Activated T-helper 9 cell treated with anti-CD3 and anti-CD28 coated beads, Interleukin-2, amount 50 U/mL, for 16 hours (primary cell): ENCODE measurements at places on chromosomes 5 and 9.

GRCh38 chr9:98485706-98486105, 223.0 kb downstream of the GABBR2 start:
- no peak for DNase-seq

GRCh38 chr9:95581900-95582299, 65.1 kb upstream of the PTCH1 start:
- no peak for DNase-seq

- DNase-seq: no peak
Observed at GRCh38 chr5:166379517-166379916, 1911.9 kb upstream of the WWC1 start.

DNA sequence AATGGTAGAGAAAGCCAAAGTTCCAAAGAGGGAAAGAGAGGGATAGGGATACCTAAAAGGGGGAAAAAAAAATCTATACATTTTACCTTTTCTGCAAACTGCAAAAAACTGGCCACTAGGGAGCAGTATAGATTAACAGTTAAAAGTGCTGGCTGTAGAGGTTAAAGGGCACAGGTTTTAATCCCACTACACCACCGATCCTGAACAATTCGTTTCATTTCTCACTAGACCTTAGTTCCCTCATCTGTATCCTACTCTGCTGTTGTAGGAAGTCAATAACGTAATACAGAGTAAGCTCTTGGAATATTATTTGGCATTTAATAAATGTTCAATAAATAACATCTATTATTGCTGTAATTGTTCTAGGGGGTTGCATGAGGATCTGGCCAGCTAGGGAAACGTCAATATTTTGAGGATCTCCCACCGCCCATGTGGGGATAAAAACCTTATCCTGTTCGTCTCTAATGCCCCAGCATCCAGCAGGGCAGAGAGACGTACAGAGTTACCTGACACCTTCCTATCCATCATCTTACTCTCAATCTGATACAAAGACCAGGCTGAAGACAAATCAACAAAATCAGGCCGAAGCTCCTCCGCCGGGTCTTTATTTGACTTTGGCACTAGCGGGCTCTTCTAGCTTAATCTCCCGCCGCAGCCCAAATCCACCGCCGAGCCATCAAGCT, 757 bp downstream of the CDC26 start:
- DNase-seq: no peak

- no peak for DNase-seq
Observed at GRCh38 chr5:150448952-150449516, 505 bp downstream of the RPS14 start.

DNA sequence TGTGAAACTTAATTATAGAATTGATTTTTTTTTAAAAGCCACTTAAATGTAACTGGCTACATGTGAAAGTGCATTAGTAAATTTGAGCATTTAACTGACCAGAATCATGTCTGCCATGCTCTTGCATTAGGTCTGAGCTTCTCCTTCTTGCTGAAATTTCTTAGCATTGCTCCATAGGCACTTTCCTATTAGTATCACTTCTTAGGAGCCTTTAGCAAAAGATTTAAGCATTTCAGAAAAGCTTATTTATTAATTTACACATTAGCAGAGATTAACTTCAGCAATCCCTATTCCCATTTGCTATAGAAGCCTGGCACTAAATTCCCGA, 211.0 kb downstream of the SNX18 start:
- no peak for DNase-seq

GRCh38 chr9:136628268-136628667, 34.4 kb upstream of the EGFL7 start:
- DNase-seq: no peak

DNA sequence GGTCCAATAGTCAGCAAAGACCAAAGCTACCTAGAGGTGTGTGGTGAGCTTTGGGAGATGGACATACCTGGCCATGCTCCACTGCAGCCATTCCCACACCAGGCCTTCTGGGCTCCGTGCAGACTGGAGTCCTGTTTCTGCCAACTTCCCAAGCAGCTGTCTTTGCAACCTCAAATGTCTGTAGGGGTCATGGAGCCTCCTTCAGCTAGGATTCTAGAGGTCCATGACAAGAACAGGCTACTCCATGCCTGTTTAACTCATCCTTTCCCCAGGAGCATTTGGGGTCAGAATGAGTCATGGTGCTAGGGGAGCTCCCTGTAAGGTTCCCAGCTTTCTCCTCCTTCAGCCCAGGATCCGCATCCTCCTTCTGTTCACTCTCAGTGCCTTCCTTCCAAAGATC, 17.1 kb downstream of the VPS13A start:
- no peak for DNase-seq

GRCh38 chr5:122297587-122298298, 14.3 kb upstream of the SNCAIP start:
- no peak for DNase-seq

- DNase-seq: no peak
Observed at GRCh38 chr5:154571325-154572035, 93.5 kb upstream of the HAND1 start.

GRCh38 chr9:12469084-12469483, 224.1 kb upstream of the TYRP1 start:
- DNase-seq: no peak

DNA sequence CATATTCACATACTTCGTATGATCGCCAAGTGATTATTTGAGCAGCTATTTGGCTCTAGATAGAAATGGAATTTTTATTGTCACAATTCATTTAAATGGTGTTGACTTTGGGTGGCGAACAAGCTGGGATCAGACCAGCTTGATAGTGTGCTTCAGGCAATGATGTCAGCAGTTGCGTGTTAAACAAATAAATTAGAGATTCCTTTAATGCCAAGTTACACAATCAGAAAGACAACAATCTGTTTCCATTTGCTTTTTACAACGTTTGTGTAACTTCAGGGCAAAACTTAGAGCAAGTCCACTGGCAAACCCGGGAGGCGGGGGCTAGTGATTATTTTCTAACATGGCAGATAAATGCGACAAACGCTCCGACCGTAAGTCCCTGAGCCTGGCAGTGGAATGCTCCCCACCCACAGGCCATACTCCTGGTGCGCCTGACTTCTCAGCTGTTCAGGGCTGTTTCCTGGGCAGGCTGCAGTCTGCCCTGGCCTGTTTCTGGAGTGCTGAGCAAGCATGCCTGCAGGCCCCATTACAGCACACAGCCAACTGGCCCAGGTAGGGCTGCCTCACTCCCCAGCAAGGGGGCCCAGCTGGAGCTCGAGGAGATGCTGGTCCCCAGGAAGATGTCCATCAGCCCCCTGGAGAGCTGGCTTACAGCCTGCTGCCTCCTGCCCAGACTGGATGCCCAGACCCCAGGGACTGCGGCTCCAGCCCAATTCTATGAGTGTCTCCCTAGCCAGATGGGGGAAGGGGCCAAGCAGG, 88.7 kb downstream of the BASP1 start:
- DNase-seq: no peak

DNA sequence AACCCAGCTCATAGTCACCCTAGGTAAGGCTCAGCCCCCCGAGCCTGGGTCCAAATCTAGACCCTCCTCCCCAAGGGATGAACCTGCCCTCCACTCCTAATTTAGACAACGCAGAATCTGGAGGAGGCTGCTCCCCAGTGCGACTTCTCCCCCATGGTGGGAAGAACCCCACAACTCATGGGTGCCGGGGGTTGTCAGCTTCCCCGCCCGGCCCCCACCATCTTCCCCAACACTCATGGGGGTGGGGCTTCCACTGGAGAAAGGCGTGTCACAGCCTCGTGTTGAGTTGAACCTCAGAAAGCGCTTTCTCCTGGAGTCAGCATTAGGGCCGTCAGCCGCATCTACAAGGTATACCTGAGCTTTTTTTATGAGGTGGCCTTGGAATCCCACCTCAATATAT, 66.9 kb downstream of the IRX2 start:
- no peak for DNase-seq

- no peak for DNase-seq
Observed at GRCh38 chr9:137294091-137294680, 7.9 kb downstream of the NRARP start.

GRCh38 chr5:135102716-135103574, 68.9 kb upstream of the PITX1 start:
- no peak for DNase-seq
